ENCODE measurements at places on chromosomes 13 and 19.

- no peak for DNase-seq
Measured at GRCh38 chr19:30890033-30890432, 459.2 kb downstream of the TSHZ3 start.

DNA sequence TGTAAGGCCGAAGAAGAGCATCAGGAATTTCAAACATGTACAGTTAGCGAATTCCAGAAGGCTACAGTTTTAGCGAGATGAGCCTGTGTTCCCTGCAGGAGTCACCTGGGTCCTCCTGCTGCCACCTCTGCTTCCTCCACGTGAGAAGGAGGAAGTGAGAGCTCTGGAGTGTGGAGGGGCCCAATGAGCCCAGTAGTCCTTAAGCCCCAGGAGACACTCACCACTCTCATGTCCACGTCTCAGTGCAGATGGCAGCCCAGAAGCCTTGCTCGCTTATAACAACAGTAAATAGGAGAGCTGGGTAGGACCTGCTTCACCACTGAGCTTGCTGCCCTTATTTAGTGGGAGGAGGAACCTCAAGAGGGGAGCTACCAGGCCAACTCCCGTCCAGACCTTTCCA is 44.3 kb downstream of the SERP2 start:
- no peak for DNase-seq

DNA sequence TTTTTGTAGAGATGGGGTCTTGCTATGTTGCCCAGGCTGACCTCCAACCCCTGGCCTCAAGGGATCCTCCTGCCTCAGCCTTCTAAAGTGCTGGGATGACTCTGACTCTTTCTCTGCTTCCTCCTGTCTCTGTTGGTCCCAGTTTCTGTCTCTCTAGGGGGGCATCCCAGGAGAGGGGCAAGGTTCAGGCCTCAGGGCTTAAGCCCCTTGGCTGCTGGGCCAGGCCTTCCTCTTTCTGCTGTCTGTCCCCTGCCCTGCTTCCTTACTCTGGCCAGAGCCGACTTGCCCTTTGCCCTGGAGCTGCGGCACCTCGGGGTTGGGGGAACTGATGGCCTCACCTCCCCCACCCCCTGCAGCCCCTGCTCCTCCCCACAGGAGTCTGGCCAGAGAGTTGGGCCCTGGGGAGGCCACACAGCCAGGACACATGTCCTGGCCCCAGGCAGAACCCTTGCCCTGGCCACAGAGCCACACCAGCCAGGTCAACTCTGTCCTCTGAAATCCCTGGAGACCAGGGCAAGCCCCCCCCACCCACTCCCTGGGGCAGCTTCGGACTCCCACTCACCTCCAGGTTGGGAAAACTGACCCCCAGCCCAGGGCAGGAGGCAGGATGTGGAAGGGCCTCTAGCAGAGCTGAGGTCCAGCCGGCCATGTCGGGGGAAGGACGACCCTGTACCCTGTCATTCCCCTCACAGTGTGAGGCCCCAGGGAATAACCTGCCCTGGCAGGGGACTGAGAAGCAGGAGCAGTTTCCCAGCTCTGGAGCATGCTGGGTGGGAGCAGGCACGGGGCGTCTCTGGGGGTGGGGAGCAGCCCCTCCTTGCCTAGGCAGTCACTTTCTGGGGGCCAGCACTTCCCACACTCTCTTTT is 23.7 kb downstream of the CEBPA start:
- no peak for DNase-seq

DNA sequence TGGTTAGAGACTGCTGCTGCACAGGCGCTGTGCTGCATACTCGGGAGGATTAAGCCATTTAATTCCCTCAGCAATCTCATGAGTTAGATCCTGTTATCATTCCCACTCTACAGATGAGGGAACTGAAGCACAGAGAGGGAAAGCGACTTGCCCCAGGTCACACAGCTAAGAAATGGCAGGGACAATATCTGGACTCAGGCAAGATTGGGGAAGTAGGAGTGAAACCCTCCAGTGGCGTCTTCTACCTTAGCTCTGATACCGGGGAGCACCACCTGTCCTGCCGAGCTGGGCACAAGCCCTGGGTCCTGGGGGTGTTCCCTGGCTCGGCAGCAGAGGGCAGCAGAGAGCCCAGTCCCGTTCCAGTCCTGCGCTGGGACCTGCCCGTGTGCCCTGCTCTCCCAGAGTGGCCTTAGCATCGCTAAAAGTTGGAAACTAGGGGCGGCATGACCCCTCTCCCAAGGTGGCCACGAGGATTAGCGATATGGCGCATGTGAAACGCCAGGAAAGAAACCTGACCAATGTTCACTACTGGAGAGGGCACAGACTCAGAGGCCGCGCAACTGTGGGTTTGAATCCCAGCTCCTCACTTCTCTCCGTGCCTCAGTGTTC is 20.5 kb downstream of the CYTH2 start:
- peak; percentile 85 for DNase-seq

DNA sequence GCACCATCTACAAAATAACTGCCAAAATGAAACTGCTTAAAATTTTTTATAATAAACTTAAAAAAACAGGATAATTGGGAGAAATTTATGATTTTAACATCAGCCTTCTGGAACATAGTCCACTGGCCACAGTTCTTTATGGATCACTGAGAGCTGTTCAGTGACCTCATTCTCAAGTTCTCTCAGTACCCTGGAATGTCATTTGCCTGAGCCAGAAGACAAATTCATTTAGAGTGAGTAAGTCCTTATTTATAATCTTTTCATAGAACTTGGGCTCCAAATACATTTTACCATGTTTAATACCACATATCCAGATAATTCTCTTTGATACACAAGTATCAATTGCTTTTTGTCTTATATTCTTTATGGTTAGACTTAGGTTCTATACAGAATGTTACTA is 87.6 kb downstream of the CAB39L start:
- no peak for DNase-seq

GRCh38 chr19:38726761-38727301 is 17.4 kb downstream of the CAPN12 start:
- DNase-seq = no peak

- DNase-seq = no peak
Measured at GRCh38 chr13:33349288-33349985, 63.9 kb upstream of the STARD13 start.

GRCh38 chr19:41565379-41565720 is 10.6 kb upstream of the CEACAM21 start:
- DNase-seq = no peak

DNA sequence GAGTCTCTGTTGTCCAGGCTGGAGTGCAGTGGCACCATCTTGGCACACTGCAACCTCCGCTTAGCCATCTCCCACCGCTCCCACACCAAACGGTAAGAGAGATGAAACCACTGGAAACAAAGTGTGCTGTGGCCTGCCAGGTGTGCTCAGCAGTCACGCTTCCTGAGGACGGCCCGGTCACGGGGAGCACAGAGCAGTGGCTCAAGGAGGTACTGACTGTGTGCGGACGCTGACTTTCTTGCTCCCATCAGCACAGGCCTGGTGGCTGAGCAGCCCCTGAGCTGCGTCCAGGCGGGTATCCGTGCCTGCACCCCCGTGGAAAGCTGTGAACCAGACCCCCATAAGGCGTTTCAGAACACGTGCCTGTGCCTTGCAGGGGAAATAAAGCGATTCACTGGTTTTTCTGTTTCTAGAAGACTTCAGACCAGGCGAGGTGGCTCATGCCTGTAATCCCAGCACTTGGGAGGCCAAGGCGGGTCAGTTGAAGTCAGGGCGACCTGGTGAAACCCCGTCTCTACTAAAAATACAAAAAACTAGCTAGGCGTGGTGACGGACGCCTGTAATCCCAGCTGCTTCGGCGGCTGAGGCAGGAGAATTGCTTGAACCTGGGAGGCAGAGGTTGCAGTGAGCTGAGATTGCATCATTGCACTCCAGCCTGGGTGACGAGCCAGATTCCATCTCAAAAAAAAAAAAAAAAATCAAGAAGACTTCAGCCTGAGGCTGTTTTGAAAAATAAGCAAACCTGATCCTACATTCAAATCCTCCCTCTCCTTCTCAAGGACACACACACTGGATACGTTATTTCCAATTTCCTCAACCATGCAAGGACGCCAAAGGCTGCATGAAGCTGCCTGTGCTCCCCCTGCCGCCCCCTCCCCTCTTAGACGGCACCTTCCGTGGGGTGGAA is 25.5 kb downstream of the ADPRHL1 start:
- DNase-seq = no peak

DNA sequence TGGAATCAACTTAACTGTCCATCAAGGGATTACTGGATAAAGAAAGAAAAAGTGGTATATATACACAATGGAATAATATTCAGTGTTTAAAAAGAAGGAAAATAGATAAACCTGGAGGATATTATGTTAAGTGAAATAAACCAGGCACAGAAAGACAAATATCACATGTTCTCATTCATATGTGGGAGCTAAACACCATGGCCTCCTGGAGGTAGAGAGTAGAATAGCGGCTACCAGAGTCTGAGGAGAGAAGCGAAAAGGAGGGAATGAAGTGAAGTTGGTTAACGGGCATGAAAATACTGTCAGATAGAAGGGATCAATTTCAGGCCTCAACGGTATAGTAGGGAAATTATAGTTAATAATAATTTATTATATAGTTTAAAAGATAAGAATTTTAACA is 147.5 kb upstream of the OBI1 start:
- no peak for DNase-seq

DNA sequence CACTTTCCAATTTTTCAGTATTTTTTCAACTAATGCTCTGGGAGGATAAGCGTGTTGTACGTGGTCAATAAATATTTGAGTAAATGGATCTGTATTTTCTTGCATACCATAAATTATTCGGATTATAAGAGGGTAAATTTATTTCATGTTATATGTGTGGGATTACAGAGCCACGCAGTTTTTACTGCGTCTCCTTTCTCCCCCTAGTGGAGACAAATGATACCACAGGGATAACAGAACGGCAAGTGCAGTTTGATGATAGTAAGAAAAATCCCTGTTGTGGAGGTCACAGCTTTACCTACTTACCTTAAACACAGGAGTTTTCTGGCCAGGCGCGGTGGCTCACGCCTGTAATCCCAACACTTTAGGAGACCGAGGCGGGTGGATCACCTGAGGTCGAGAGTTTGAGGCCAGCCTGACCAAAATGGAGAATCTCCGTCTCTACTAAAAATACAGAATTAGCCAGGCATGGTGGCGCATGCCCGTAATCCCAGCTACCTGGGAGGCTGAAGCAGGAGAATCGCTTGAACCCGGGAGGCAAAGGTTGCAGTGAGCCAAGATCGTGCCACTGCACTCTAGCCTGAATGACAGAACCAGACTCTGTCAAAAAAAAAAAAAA is 16.8 kb downstream of the MBD3L2B start:
- DNase-seq = peak; percentile 59

Data from hepatocyte (in vitro differentiated cells).